ENCODE measurements at places on chromosomes 4 and X.

GRCh38 chr4:128757712-128758111 lies 51.8 kb upstream of the JADE1 start:
- no peak for DNase-seq

- no peak for DNase-seq
These were observed 676.6 kb downstream of the FAT4 start for GRCh38 chr4:125991398-125991797.

DNA sequence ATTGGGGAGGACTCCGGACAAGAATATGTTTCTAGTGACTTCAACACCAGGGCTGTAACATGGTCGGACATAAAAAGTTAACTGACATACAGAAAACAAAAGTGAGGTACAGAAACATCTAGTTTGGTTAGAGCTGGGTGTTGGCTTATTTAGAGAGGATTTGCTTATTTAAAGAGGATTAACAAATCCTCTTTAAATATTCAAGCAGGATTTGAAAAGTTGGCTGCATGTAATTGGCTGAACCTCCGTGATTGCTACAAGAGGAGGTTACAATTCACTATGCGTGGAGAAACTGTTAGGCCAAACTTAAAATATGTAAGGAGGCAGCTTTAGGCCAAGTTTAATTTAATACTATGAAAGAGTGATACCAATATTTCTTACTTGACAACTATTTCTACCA lies 2707.4 kb downstream of the ARAP2 start:
- no peak for DNase-seq

DNA sequence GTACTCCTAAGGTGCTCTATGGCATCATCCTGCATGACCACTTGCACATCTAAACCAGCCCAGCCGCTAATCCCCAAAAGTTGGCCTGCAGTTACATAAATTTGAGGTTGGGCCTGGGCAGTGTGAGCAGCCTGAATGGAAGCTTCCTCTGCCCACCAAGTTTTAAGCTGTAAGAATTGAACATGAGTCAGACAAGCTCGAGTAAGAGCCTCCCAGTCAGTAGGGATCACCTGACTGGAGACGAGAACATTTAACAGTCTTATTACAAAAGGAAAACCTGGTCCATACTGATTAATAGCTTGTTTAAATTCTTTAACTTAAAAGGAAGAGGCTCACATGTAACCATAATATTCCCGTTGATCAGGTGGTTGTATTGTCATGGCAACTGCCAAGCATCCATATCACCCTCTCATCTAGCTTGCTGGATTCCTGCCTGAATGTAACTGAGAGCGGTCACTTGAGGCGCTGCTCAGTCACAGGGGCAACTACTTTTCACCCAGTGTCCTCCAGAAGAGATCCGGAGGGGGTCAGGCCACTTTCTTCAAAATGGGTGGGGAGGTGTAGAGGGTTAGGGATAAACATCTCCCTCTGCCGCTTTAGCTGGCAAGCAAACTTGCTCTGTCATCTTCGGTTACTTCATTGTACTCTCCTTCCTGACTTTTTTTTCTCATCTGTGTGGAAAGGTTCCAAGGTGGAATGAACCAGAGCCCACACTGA lies 56.6 kb upstream of the WDR1 start:
- DNase-seq: peak; percentile 42

DNA sequence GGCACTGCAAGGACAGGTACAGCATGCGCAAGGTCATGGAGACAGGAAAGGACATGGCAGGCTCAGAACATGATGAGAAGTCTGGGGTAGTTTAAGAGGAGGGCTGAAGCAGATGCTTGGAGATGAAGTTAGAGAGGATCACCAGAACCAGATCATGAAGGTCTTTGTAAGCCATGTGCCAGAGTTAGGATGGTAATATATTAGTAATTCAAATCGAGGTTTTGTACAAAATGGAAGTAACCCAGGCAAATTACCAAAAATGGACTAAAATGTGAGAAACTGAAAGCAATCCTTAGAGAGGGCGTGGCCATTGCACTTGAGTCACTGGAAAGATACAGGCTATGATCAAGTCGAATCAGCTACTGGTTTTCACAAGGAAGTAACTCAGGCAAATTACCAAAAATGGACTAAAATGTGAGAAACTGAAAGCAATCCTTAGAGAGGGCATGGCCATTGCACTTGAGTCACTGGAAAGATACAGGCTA lies 13.5 kb downstream of the RXFP1 start:
- peak; percentile 99 for DNase-seq

DNA sequence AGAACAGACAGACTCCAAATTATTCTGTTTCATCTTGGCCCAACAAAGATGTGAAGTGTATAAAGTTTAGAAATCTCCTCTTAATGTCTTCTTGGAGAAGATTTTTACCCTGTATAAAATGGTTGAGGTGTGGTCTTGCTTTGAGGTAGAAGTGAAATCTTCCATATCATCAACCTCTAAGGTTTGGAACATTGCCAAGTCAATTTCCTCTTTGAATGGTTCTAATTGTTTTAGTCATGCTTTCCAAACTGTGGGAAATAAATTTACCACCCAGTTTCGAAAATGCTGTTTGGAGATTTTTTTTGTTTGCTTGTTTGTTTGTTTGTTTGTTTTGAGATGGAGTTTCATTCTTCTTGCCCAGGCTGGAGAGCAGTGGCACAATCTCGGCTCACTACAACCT lies 174.1 kb upstream of the ADAMTS3 start:
- peak; percentile 1 for DNase-seq

GRCh38 chr4:128295255-128295654 lies 7.6 kb upstream of the PGRMC2 start:
- no peak for DNase-seq

DNA sequence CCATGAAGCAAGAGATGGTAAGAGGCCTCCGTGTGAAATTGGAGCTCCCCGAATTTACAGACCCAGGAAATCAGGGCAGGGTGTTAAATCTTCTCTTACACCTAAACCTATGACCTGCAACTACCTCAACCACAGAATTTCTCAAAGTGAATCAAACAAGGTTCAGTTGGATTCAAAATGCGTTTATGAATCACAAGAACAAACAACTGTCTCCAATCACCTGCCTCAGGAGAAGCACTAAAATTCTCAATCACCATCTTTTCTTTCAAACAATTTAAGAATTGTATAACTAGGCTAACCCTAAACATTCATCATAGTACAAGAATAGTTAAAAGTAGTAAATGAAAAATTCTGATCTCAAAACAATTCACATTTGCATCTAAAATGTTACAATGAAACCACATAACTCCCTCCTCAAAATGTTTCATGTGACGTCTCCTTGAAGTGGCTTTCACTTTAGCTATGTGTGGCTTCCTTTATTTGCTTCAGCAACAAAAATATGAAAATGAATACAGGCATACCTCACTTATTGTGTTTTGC lies 19.2 kb downstream of the PPP3CA start:
- DNase-seq: peak; percentile 28

DNA sequence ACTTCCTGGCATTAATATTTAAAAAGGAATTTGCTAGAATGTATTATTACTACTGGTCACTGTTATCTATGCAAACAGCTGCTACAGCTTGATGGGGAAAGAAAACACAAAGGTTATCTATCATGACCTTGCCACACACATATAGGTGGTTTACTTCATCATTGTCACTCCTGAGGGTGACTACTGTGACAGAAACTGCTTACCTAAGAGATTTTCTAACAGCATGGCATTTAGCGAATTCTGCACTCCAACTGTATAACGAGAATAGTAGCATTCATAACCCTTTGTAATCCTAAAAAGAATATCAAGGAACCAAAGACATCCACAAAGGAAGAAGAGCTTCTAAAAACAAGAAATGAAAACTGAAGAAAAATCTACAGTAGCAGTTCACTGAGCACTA lies 74.6 kb upstream of the SPOCK3 start:
- DNase-seq: no peak

DNA sequence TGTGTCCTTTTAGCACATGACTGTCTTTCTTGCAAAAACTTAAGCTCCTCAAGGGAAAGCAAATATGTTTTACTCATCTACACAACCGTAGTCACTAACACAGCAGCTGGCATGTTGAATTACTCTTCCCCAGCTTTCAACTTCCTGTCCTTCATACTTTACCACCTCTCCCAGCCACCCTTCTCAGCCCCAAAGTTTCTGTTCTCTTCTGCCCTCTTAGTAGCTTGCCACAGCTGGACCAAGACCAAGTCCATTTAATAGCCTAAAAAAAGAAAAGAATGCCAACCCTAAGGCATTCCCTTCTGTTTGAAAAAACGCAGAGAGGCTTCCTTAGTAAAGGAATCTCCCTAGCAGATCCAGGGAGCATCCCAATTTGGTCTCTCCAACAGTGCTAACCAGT lies 36.8 kb downstream of the SRPX2 start:
- DNase-seq: no peak

DNA sequence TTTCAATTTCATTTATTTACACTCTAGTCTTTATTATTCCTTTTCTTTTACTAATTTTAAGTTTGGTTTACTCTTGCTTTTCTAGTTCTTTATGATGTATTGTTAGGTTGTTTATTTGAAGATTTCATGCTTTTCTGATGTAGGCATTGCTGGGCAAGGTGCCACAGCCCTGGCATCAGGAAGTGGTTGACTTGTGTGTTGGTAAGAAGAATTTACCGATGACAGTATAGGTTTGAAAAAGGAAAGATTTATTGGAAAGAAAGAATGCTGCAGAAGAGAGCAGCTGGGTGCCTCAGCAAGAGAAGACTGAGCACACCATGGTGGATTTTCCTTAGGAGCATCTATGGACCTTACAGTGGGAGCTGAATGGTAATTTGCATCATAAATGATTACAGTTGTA lies 153.2 kb downstream of the KLF8 start:
- DNase-seq: no peak
